Activated CD8-positive, alpha-beta T cell treated with anti-CD3 and anti-CD28 coated beads for 36 hours (primary cell): ENCODE measurements at places on chromosomes 2 and 18. TPM values are rescaled to one million over a fixed set of nuclear protein-coding genes. Genes with fewer than 3 reads are reported as not detected.

CD28 gene
- 97.3 TPM for total RNA-seq

CYP20A1 gene
- 13.8 TPM for total RNA-seq

GALNT5 gene
- total RNA-seq, result not detected

MBD5 gene
- total RNA-seq, result 17.9 TPM

REG1A gene
- not detected for total RNA-seq

CRYGD gene
- not detected for total RNA-seq

- peak; percentile 54 for DNase-seq
Measured at GRCh38 chr2:120735746-120736170, at the start of gene GLI2. Gene GLI2 (plus strand): TSS chr2:120735868. CDS start chr2:120797321, 61,453 bp downstream.

- no peak for DNase-seq
Measured at GRCh38 chr2:12824351-12824777, 107.6 kb downstream of the TRIB2 start.

DNA sequence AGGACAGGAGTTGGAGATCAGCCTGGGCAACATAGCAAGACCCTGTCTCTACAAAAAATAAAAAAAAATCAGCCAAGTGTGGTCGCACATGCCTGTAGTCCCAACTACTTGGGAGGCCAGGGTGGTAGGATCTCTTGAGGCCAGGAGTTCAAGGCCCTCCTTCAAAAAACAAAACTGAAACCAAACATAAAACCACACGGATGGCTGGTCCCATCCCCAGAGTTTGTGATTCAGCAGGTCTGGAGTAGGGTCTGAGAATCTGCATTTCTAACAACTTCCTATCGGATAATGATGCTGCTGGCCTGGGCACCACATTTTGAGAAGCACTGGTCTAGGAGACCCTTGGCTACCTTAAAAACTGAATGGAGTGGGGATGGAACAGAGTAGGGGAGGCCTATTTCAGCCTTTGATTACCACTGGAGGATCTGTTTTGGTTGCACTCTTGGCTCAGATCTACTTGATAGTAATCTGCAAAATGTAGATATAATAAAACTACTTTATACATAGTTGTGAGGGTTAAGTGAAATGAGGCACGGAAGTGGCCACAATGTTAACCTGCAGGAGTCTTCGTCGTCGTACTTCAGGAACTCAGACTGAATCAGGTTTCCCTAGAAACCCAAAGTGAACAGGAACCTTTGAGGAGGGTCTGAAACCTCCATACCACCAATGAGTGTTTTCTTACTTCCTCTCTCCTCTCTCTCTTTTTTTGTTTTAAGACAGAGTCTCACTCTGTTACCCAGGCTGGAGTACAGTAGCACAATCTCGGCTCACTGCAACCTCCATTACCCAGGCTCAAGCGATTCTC lies 25.5 kb upstream of the NFE2L2 start:
- DNase-seq, result peak; percentile 35

GRCh38 chr2:74010087-74010541 lies 25.4 kb downstream of the TET3 start:
- no peak for DNase-seq

- no peak for DNase-seq
Measured at GRCh38 chr18:26255695-26256622, 29.7 kb downstream of the TAF4B start.

DNA sequence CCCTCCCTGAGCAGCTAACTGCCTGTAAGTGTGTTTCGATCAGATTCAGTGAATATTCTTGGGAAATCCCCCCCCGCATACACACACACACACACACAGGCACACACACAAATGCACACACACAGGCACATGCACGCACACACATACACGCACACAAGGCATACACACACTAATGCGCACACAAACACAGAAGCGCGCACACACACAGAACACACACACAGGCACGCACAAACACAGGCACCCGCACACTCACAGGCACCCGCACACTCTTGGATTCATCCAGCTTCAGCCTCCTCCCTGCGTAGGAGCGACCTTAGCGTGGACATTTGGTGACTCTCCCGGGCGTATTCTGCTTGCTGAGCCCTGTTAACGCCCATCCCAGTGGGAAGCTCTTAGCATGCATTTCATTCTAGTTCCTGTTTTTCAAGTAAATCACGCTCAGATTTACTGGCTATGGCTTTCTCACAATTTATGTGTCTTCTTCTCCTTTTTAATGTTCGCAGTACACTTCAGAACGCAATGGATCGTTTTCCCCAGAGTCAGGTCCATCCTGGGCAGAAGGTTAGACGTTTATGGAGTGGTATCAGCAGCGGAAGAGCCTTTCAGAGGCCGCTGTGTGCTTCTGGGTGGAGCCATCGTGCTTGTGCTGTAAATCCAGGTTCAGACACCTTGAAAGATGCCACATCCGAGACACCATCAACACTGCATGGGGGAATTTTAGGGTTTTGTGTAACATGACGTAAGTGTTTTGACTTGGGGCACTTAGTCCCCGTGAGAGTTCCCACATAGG lies 656.6 kb downstream of the GALR1 start:
- no peak for DNase-seq

DNA sequence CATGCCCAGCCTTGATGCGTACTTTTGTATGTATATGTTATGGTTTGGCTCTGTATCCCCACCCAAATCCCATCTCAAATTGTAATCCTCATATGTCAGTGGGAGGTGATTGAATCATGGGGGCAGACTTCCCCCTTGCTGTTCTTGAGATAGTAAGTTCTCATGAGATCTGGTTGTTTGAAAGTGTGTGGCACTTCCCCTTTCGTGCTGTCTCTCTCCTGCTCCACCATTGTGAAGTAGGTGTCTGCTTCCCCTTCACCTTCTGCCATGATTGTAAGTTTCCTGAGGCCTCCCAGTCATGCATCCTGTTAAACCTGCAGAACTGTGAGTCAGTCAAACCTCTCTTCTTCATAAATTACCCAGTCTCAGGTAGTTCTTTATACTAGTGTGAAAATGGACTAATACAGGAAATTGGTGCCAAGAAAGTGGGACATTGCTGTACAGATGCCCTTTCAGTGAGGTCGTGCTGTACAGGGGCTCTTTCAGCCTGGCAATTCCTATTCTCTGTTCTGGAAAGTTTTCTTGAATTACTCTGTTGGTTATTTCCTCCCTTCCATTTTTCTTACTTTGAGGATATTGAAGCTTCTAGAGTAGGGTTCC lies 38.2 kb downstream of the KCMF1 start:
- no peak for DNase-seq

DNA sequence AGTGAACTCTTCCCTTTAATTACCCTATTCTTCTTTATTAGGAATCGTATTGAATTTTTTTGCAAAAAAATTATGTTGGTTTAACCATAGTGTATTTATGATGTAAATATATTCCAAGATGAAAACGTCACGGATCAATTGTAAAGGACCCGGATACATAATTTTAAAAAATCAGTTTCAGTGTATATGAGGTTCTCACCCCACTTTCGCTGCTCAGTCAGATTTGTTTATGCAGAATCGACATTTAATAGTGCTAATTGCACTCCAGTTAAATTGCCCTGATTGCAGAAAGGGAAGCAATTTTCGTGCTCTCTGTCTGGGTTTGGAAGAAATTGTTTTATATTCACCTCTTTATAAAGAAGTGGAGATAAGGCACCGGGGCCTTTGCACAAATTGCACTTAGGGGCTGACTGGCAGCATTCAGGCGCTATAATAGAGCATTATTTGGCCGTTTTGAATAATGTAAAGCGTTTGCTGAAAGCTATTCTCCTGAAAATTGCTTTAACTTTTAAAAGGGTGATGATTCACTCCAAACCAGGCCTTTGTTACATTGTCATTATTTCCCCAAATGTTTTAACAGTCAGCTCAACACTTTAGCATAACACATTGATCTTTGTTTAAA lies 3.0 kb upstream of the SP9 start:
- no peak for DNase-seq

GRCh38 chr2:23567161-23567756 lies 182.3 kb downstream of the KLHL29 start:
- DNase-seq, result no peak

DNA sequence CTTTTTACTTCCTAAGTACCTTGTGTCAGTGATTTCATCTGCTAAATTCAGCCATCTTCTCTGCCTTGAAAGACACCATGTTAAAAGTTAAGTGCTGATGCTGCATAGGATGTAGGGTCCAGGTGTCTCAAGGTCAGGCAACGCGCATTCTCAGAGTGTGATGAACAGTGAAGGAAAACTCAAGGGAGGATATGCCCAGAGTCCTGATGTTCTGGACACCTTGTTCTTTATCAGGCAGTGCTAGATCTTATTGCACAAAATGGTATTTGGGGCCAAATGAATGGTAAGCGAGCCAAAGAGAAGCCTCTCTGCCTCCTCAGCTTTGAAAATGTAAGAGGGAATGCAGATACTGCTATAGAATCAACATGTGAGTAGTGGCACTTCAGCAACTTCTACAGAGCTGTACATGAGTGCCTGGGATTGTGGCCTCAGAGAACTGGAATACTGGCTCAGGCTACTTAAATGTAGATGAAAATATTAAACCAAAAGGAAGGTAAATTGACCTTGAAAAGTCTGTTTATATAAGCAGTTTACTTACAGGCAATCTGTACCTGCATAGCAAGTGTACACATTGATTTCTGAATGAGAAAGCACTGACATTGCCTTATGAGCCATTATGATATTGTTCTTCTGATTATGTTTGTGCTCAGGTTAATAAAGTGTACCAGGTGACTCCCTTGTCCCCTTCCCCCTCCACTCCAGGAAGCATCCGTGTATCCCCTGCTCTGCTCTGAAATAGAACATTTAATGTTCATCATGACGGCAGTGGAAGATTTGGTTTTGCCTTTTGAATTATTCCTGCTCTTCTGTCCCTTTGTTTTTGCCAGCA lies 86.7 kb upstream of the RANBP2 start:
- no peak for DNase-seq

GRCh38 chr2:150371044-150371818 lies 116.2 kb downstream of the RND3 start:
- DNase-seq, result no peak

DNA sequence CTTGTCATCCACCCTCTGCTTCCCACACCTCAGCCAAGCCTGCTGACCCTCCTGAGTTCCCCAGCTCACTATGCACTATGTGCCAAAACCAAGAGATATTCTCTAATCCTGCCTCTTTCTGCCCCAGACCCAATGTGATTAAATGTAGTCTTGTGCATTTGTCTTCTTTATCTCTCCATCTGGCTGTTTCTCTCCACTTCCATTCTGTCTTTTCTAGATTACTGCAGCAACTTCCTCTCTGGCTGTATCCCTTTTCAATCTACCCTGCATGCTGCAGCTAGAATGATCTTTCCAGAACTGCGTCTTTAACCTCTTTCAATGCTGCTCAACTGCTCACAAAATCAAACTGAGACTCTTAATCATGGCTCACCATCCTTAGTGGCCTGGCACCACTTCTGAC lies 164.1 kb downstream of the GALNT14 start:
- DNase-seq, result no peak

DNA sequence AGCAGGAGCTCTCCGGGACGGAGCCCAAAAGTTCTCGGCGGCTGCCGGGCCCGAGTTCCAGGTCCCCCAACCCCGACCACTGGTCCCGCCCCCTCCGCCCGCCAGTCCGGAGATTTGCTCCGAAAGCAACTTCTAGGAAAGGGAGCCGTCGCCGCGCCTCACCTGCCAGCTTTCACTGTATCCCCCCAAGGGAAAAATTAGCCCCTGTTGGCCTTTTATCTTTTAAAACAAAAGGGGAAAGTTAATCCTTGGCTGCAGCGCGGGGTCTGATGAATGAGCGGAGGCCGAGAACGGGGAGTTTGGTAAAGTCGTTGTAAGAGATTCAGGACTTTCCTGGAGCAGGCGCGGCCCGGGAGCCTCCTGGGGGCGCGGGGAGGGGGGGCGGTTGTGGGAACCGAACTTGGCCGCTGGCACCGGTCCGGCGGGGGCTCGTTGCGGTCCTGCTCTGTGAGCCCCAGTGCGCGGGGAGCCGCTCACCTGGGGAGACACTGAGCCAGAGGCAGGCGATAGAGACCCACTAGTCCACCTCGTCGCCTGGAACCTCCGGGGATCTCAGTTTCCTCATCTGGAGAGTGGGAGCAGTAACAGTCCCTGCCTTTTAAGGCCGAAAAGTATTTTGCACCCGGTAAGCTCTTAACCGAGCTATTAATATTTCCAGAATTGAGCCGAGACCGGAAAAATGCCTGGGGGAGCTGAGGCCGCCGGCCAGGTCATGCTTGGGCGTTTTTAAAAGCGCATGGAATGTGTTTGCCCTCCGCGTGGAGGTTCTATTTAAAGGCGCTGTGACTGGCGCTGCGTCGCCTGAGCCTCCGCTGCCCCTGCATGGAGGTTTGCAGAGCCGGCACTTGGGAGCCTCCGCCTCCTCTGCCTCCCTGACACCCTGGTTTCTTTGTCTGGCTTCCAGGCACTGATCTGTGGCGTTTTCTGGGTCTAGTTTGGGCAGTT lies 1.1 kb downstream of the EFHD1 start:
- DNase-seq, result no peak

DNA sequence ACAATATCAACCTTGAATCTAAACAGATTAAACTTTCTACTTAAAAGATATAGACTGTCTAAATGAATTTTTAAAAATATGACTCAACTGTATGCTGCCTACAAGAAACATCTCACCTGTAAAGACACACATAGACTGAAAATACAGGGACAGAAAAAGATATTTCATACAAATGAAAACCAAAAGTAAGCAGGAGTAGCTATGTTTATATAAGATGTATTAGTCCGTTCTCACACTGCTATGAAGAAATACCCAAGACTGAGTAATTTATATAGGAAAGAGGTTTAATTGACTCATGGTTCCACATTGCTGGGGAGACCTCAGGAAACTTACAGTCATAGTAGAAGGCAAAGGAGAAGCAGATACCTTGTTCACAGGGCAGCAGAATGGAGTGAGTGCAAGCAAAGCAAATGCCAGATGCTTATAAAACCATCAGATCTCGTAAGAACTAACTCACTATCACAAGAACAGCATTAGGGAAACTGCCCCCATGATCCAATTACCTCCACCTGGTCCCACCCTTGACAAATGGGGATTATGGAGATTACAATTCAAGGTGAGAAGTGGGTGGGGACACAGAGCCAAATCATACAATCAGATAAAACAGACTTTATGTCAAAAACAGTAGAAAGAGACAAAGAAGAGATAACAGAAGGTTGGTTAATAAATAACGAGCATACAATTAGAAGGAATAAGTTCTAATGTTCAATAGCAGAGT lies 214.4 kb upstream of the SLC39A10 start:
- DNase-seq, result no peak

DNA sequence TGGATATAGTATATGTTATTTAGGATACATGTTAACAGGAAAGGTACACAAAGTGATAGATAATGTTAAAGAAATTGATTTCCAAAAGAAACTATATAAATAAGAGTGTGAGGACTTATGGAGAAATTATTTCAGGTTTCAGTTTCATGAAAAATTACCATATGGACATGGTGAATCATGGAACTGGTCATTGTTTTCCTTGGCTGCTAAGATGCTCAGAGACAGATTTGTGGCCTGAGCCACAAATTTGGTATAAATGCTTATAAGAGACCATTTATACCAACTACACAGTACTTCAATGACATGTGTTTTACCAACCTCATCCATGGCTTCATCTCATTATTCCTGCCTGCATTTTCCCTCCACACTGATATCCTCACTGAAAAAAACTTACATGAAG lies 188.1 kb downstream of the FMNL2 start:
- no peak for DNase-seq
